AG04450 (cell line): ENCODE measurements at places on chromosomes 12 and 14.

- DNase-seq: no peak
Observed at GRCh38 chr12:48973531-48973930, 2.0 kb upstream of the WNT10B start.

GRCh38 chr12:104665296-104665695 is 208.5 kb downstream of the CHST11 start:
- DNase-seq: no peak

DNA sequence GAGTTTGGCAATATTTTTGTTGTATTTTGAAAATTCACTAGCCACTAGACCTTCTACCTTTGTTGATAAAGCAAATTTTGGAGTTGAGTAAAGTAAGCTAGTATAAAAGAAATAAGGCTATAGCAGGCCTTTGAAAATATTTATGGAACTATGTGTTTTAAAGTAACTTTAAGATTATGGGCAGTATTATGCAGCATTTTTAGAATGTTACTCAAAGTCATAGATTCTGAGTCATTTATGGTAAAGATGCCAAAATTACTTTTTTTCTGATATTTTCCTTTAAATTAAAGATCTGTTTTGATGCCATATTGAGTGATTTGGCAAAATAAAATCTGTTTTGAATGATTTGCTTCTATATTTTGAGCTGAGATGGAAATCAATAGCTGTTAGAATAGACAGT is 57.2 kb downstream of the SYNE2 start:
- no peak for DNase-seq

- DNase-seq: no peak
Observed at GRCh38 chr14:65303190-65303898, 109.2 kb upstream of the FUT8 start.

- no peak for DNase-seq
Observed at GRCh38 chr12:116201908-116202307, 75.6 kb downstream of the MED13L start.

- DNase-seq: peak; percentile 58
Observed at GRCh38 chr12:89461649-89462612, 62.7 kb downstream of the GALNT4 start.

DNA sequence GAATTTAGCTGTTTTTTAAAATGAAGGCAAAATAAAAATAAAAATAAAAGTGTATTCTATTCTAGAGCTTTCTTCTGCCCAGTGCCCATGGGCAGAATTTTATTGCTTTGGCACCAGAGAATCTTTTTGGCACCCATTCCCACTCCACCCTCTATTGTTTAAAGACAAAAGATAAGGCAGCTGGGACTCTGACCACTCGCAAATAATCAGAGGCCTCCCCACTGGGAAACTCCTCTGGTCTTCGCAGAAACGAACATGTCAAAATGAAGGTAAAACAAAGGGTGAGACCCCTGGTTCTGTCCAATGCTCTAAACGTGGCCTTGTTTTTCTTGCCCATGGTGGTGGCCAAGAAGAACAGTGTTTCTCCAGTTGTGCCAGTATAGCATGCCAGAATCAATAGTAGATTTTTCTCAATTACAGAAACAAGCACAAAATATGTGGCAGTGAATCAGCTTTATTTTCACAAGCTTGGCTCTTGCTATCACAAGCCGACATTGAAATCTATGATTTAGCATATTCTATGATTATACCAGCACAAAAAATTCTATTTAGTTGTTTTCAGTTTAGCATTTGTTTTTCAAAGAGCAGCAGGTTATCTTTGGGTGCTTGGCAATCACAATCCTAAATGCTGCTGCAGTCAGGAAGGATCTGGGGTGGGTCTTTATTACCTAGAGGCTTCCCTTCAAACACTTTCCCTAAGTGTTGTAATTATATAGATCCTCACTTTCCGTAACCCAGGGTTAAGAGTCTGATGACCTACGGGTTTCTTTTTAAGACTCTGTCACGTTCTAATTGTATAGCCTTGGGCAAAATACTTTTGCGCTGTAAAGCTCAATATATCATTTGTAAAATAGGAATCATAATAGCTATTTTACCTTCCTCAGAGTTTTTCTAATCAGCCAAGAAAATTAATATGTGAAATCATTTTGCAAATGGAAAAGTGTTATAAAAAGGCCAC is 50.5 kb downstream of the KITLG start:
- DNase-seq: no peak

DNA sequence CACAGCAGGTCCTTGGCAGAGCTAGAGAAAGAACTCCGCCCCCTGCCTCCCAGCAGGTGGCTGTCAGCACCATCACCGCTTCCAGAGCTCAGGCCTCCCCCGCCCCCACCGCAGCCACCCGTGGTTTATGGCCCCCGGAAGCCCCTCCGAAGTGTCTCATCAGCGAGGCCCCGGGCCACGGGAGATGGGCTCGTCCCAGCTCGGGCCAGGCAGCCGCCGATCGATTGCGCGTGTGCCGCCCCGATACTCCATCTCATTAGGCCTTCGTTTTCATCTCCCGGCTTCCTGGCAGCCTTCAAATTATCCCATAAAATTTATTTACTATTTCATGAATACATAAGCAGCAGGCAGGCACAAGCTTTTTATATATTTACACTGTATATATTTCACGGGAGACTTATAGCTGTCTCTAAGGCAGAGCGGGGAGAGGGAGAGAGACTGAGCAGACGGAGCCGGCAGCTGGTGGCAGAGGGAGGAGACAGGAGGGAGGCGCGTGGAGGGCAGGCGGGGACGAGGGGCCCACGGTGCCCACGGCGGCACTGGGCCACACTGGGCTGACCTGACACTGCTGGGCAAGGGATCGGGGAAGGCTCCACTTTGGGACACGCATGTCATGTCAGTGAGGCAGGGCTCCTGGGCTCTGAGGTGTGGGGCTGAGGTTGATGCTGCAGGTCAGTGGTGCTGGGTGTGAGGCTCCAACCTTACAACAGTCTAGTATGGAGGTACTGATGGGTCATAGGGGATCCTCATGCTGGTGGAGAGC is 241.2 kb downstream of the RBM19 start:
- no peak for DNase-seq

DNA sequence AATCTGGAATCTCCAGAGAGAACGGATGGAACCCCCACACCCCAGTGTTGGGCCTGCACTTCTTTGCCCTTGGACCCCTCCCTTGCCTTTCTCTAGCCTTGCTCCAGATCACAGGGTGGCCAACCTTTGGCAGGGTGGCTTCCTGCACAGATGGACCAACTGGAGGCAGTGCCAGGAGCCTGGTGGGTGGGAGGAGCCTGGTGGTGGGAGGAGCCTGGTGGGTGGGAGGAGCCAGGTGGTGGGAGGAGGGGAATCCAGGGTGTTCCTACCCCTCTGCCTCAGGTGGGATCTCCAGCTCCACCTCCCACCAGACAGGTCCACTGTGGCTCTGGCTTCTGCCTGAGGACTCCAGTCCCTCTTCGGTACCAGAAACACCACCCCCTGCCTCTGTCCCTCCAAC is 15.0 kb upstream of the ORAI1 start:
- DNase-seq: no peak

- DNase-seq: no peak
Observed at GRCh38 chr14:91170504-91171121, 56.7 kb downstream of the DGLUCY start.

DNA sequence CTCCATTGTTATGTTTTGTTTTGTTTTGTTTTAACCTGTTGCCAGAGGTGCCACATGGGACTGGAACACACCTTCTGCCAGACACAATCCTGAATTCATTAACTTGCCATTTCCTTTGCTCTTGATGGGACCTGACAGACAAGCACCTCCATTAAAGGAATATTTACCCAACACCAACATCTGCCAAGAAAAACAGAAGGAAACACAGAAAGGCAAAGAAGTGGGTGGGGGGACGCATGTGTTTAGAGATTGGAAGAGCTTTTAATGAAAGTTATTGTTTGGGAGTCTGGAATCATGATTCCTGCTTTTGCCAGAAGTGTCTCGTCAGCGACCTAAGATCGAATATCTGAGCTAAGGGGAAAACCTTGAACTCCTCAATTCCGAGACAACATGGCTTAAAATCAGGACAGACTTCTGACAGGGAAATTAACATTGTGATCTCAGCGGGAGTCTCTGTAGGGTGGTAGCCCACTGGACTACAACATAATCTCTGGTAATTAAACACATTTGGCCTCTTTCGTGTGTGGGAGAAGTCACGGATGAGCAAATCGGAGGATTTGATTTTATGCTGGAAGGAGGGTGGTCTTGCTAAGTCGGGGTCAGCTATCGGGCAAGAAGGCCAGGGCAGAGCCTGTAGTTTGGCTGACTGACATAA is 210.4 kb upstream of the FAR2 start:
- no peak for DNase-seq

DNA sequence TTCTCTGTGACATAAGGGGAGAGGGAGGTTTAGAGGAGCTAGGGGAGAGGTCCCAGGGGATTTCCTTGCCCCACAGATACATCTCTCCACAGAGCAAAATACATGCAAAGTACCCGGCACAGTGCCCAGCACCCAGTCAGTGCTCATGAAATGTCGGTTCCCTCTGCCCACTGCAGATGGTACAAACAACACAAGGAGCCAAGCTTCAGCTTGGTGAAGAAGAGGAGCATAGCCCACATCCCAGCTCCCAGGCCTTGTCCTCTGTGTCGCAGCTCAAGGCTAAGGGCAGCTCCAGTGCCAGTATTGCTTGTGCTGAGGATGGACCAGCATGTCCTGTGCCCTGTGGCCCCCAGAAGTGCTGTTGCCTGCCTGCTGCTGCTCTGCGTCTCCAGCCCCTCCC is 35.0 kb upstream of the FKBP4 start:
- no peak for DNase-seq

DNA sequence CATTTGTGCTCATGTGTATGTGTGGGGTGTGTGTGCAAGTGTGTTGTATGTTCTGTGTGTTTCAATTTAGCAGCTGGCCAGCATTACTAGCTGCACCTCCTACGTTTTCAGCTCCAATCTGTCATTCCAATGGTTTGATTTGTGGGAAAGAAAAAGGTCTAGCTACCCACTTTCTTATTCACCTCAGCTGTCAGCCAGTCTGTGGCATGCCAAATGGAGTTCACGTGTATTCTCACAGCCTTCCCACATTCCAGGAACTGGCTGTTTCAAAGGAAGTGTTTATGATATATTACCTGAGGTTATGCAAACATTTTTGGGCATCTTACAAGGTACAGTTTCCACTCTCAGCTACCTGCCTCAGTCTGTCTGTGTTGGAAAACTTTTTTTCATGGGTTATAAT is 220.2 kb upstream of the CPNE8 start:
- DNase-seq: no peak

DNA sequence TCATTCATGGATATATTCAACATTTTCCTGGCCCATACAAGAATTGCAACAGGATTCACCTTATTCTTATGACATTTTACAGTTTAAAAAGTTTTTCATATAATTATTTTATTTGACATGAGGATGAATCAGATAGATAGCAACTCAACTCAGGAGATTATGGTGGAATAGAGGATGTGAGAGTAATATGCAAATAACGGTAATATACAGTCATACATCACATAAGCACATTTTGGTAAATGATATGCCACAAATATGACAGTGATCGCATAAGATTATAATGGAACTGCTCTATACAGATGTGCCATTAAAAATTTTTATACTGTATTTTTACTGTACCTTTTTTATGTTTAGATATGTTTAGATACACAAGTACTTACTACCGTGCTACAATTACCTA is 24.1 kb upstream of the CRADD start:
- no peak for DNase-seq

GRCh38 chr14:48710133-48710532 is 876.0 kb downstream of the RPS29 start:
- DNase-seq: no peak

DNA sequence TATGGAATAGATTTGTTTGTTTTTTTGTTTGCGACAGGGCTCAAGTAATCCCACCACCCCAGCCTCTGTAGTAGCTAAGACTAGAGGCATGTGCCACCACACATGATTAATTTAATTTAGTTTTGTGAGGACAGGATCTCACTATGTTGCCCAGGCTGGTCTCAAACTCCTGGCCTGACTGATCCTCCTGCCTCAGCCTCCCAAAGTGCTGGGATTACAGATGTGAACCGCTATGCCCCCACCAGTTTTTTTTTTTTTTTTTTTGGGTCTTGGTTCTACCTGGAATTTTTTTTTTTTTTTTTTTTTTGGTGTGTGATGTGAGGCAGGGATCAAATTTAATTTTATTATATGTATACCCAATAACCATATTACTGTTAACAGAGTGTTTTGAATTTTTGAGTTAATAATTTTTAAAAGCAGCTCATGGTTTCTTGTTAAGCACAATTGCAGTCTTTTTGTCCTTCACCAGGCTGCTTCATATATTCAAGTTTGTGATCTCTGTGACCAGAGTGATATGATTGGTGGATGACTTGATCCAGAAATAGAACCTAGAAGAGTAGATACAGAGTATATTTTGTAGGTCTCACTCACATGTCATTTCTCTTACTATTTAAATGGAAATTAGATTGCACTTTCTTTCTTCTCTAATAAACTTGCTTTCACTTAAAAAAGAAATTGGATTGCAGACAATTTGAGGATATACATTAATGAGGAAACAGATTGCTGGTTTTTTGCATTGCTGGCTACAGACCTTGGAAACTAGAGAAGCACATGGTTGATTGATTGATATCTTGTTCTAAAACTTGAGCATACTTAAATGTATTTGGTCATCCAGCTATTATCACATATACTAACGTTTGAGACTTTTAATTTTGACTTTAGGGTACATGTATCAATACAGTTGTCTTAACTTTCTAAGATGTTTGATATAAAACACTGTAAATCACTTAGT is 13.2 kb downstream of the ADIPOR2 start:
- DNase-seq: no peak

DNA sequence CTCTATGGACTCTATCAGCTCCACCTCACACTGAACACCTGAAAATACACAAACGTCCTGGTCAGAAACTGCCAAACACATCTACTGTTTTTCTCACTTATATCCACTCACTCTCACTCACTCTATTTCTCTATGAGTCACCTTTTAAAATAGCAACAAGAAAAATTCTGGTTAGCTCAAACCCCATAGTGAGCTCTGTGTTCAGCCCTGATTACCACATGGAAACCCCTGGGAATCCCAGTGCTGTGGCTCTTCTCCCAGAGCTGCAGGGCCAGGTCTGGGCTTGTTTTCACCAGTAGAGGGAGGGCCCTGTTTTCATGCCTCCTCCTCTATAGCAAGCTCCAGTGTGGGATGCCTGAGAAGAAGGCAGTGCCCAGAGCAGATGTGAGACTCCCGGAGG is 1126.1 kb downstream of the TMEM121 start:
- no peak for DNase-seq

GRCh38 chr14:90397425-90398314 is 841 bp downstream of the CALM1 start:
- DNase-seq: no peak

GRCh38 chr12:107610021-107610859 is 75.4 kb upstream of the PWP1 start:
- DNase-seq: peak; percentile 23

DNA sequence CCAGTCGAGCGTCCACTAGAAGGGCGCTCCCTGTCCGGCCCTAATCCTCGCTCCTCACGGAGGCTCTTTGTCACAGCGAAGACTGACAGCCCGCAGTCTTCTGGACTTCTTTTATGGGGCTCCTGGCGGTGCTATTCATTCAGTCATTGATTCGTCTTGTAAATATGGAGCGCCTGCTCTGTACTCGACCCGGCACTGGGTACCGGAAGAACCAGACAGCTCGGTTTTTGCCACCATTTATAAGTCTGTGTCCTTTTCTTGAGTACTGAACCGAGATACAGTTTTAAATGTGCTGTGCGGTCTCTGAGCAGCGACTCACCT is 570 bp downstream of the DMAC2L start:
- no peak for DNase-seq
